ENCODE measurements at places on chromosomes 6 and 20.

- DNase-seq, result no peak
Observed at GRCh38 chr6:111367393-111368088, 115.5 kb downstream of the REV3L start.

- DNase-seq, result no peak
Observed at GRCh38 chr6:157260735-157261410, 62.4 kb downstream of the TMEM242 start.

DNA sequence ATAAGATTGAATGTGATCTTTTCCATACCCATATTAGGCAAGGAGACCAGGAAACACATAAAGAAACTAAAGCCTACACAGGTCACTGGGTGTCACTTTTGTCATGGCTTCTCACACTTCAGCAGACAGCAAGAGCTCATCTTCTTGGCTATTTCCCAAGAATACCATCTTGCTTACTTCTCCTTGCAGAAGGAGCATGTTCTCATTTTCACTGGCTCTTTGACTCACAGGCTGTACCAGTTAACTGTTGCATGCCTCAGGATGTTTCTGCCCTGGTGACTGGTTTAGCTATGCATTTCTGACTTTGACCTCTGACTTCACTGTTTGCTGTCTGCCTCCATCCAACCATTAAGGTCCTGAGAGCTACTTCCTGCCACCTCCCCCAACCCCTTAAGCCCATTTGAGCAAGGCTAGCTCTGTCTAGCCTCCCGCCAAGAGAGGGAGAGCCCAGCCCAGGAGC lies 40.3 kb upstream of the OGFRL1 start:
- peak; percentile 59 for DNase-seq

GRCh38 chr6:134308800-134309199 lies 9.1 kb downstream of the SGK1 start:
- no peak for DNase-seq

GRCh38 chr6:94899191-94899590 lies 678.1 kb upstream of the MANEA start:
- no peak for DNase-seq

DNA sequence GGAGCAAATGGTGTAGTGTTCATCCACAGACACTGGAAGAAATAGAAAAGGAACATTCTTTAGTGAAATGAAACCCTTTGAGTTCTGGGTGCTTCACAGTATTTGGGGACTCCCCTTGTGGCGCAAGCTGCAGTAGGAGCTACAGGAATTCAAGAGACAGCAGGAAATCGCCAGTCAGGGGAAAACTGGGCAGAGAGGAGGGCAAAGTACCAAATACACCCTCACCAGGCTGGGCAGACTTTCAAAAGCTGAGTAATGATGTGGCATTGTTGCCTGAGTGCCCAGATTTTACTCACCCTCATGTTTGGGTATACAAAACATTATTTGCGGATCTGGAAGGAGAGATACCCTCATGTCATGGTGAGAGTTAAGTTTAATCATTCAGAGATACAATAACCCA lies 97.9 kb downstream of the SOD2 start:
- DNase-seq, result no peak

DNA sequence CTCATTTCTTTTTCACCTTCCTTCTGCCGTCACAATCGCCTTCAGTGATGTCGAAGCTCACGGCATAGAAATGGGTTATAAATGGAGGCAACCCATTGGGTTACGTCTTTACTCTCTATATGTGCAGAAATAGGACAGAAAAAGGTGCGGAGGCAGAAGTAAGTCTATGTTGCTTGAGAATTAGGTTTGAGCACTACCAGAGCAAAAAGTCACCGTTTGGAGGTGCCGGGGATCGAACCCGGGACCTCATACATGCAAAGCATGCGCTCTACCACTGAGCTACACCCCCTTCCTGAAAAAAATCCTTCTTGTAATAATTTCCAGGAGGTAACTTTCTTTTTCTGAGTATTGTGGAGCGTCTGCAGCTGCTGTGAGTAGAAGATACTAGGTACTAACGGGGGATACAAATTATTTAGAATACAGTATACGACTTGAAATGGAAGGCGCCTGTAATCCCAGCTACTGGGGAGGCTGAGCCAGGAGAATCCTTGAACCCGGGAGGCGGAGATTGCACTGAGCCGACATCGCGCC lies 134.2 kb downstream of the TRIM27 start:
- peak; percentile 78 for DNase-seq

DNA sequence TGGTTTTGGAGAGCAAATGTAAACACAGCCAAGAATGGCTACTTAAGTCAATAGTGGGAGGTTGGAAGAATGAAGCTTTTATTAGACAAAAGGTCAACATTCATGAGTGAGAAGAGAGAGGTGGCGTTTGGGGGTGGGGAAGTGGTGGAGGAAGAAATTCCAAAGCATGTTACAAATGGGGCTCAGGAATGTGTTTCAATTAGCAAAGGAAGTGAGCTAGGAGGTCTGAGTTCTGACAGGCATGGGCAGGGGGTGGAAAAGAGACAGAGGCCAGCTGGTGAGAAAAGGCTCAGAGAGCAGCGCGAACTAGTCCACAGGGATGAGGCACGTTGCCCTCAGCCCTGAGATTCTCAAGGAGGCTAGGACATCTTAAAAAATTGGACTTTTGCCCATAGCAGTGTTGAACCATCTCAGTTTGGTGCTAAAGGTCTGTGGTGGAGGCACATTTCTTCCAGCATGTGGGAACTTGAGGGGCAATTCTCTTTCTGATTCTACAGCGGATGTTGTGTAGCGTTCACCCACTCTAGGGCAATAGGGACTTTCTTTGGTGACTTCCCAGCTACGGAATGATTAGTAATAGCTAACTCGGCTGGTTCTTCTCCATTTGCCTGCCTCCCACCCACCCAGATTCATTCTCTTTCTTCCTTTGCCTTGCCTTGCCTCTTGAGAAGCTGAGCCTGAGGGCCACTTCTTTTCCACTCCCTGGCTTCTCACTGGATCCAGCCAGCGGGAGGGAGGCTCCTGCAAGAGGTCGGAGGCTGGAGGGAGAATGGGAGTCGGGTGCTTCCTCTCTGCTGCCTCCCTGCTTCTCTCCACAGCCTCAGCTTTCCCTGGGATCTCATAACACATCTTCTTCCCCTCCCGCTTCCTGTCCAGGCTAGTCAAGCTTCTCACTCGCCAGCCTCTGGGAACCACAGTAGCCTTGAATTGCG lies 45.1 kb upstream of the NEDD9 start:
- no peak for DNase-seq

GRCh38 chr6:38307740-38308139 lies 332.0 kb downstream of the BTBD9 start:
- DNase-seq, result peak; percentile 58

DNA sequence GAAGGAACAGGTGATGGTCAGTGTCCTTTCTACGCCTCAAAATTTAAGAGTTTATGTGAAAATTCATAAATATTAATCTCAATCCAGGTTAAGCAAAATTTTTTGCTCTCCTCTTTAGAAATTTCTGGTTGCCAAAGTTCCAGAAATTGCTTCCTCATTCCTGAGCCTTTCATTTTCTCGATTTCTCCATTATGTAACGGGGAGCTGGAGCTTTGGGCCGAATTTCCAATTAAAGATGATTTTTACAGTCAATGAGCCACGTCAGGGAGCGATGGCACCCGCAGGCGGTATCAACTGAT lies 35.8 kb upstream of the PRND start:
- no peak for DNase-seq

DNA sequence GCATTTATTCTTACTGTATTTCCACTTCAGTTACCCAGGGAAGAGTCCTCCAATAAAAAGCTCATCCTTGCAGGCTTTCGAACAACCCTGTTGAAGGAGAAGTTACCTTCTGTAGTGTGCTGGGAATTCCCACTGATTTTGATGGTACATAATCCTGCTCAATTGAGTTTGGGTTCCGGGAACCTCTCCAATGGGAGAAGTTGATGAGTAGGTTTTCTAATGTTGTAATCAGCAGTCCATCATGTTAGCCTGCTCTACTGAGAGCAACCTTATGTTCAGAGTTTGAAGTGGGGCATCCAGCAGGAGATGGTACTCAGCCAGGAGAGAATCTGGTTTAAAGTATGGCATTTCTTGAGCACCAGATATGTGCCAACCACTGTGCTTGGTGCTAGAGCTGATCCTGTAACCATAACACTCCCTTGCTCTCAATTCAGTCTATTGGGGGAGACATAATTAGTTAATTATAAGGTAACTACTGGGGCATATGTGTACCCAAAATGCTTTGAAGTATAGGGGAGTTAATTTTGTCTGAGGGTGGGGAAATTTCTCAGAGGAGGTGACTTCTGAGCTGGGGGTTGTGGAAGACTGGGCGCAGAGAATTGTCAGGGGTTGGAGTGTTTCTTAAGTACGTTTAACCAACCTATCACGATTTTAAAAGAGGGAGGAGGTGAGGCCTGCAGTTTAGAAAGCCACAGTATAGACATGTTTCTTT lies 2.1 kb downstream of the TOP1 start:
- DNase-seq, result peak; percentile 36

DNA sequence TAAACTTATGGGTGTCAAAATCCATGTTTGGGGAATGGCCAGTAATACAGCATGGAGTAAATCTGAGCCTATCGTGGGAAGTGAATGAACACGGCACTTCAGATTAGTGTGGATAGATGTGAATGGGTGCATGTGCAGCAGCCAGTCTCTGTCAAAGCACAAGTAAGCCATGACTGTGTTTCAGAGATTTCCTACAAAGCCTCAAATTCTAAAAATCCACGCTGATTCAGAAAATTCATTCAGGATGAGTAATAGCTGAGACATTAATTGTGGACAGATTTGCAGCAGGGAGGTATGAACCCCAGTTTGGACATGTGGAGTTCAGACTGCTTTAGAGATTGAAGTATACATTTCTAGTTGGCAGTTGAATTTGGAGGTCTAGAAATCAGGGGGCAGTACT lies 115.1 kb downstream of the QKI start:
- DNase-seq, result peak; percentile 83

All from umbilical cord (tissue), 2 donors.